ENCODE measurements at places on chromosomes 4 and X.
A peak's percentile ranks its signal among the peaks of the same experiment; 100 is the strongest.

GRCh38 chr4:62627141-62627540 is 1427.0 kb downstream of the ADGRL3 start:
- no peak for DNase-seq

GRCh38 chr4:72283357-72283756 is 251.6 kb downstream of the NPFFR2 start:
- no peak for DNase-seq

DNA sequence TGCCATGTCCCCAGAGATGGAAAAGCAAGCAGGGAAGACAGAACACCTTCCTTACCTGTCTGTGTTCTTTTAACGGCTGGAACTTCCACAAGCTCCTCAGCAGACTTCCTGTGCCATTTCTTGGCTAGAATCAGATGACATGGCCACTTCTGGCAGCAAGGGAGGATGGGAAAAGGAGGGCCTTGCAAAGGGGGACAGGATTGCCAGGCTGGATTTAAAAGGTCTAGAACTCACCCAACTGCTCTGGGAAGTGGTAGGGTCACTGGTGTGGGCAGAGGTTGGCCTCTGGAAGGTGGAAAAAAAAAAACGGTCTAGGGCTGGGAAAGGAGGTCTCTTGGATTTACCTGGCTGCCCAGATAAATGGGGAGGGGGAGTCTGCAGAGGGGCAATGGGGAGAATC is 1.6 kb upstream of the USP11 start:
- no peak for DNase-seq

DNA sequence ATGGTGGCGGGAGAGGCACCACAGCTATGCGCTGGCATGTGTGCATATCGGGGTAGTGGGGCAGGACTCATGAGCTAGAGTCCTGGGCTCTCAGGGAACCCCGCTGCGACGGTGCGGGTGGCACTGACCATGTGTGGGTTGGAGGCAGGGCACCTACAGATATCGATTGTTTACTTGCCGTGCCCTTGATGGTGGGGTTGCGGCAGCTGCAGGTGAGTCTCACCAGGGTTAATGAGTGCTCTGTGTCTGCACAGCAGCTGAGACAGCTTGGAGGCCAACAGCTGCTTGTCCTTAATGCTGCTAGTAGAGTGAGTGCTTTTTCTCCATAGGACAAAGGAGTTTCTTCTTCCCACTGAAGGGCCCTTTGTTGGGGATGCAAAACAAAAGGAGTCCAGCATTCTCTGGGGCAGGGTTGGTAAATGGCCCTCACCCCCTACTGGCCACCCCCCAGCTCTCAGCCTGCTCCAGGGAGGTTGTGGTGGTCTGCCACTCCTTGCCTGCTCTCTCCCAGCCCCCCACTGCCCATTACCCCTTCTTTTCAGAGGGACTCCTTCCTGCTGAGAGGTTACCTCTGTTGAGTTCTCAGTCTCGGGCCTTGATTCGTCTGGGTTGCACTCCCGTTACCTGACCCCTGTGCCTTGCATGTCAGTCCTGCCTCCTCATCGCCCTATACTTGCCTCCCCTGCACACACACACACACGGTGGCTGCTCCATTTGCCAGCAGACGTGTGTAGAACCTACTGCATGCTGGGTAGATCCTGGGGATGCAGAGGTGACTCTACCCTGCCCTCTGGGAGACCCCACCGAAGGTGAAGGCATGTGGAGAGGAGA is 52.8 kb downstream of the TBC1D14 start:
- no peak for DNase-seq

- no peak for DNase-seq
Observed at GRCh38 chr4:114191496-114191895, 212.0 kb upstream of the ARSJ start.

DNA sequence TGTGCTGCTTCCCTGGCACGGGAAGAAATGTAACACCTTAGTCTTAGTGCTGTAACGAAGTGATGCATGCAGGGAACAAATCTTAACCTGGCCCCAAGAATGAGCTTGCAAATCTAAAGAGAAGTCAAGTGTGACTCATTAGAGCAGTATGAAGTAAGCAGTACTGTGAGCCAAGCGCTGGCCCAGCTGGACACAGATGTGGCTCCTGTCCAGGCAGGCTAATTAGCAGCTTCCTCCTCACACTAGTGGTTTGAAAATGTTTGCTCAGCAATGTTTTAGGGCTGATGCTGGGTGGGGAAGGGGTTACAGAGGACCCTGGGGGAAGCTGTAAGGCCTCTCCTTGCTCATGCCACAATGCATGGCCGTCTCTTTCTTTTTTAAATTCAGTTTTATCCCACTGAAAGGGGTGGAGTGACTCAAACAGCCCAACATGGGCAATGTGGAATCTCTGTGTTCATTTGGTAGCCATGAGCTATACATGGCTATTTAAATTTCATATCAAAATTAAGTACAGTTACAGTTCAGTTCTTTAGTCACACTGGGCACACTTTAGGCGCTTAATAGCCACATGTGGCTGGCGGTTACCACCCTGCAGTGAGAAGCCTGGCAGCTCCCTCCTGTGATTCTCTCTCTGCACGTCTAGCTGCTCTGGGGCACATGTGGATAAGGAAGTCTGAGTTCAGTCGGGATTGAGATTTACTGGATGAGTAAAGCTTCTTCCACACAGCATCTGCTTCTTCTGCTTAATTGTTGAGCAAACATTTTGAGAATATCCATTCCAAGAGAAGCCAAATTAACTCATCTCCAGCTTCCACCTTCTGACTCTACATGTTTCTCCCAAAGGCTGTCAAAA is 48.8 kb downstream of the MAP7D2 start:
- peak; percentile 72 for DNase-seq

DNA sequence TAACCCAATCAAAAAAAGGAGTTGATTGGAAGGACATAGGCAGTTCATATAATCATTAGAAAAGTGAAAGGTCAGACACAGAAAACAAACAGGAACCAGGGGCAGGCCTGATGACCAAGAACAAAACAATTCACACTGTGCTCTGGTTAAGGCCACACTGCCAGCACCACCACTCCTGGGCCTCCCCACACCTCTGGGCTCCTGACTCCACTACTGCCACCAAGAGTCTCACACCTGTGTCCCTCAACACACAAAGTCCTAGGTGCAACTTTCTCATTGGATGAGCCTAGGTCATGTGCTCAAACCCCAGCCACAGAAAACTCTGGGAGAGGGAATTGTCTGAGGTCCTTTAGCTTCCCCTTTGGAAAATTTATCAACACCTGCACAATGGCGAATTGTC is 11.1 kb upstream of the FAM9C start:
- DNase-seq = no peak

GRCh38 chr4:174173360-174173759 is 110.1 kb downstream of the FBXO8 start:
- DNase-seq = no peak

DNA sequence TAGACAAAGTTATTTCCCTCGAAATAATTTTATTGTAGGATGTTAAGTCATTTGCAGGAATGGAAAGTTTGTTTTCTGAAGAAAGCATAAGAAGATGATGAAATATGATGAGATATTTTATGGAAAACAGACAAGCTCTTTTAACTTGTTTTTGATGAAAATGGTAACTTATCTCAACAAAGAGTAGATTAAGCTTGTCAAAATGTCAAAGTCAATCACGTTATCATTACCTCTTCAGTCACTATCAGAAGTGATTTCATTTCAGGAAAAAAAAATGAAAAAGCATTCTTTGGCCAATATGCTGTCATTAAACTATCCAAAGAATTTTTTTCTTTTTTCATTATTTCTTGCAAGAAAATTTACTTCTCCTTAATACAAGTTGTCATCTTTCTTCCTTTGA is 221.0 kb upstream of the ANKRD50 start:
- no peak for DNase-seq

GRCh38 chrX:150146271-150146896 is 208.1 kb upstream of the EOLA2 start:
- DNase-seq = no peak

- DNase-seq = no peak
Observed at GRCh38 chrX:66176134-66176533, 12.1 kb downstream of the HEPH start.

- no peak for DNase-seq
Observed at GRCh38 chrX:152901816-152902501, 4.1 kb downstream of the ZNF185 start.

DNA sequence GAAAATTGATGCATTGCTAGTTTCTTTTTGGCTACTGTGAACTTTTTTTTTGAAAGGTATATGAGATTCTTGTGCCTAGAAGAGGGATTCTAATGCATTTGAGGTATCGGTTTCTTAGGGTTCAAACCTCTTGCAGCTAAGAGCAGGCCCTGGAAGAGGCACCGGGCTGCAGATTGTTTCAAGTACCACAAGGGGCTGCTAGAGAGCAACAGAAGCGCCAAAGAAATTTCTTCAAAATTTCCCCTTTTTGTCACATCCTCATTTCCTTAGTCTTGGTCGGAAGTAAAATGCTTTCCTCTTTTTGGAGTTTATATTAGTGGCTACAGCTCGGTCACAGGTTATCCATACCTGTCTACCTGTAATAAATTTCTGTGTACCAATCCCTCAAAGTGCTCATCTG is 89.8 kb downstream of the PDGFRA start:
- DNase-seq = peak; percentile 2

DNA sequence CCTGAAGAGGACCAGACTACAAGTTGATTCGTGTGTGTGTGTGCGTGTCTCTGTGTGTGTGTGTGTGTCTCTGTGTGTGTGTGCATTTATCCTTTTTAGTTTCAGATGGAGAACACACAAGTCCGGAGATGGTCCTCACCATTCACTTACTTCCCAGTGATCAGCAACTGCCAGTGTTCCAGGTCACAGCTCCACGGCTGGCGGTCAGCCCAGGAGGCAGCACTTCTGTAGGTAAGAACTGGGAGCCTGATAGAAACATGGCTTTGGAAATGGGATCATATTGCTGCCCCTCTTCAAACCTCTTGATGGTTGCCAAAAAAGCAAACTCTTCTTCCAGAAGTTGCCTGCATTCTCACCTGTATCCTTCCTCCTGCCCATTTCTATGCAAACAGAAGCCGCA is 122.6 kb upstream of the ANXA3 start:
- no peak for DNase-seq

DNA sequence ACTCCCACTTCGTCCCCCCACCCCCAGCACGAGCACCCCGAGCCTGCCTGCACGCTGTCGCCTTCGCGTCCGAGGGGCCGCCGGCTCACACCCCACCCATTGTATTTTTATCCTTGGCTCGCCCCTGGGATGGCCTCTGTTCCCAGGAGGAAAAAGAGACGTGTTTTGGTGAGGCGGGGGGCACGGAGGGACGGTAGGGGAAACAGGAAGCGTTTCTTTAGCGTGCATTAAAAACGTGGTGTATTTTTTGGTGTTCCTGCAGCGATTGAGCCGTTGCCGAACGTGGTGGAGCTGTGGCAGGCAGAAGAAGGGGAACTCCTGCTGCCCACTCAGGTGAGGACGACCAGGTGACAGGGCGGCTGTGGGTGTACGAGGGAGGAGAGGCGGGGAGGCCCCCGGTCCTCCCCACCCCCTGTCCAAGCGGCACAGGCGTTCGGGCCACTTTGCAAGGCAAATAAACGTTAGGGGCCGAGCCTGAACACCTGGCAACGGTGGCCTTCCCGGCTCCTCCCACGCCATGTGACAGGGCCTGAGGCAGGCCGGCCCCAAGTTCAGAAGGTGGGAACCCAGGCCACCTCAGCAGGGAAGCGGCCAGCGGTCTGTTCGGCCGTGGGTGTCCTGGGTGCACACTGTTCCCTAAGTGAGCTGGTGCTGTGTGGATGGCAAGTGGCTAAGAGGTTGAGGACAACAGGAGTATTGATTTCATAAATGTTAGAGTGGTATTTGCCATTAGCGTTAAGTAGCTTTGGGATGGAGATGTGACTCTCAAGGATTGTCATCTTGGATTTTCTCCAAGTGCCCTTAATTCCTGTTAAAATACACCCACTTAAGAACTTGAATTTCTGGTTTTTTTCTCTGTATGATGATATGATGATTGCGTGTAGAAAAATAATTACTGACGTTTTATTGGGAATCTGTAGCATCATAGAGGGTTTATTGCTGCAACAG is 1.1 kb downstream of the TMEM131L start:
- peak; percentile 68 for DNase-seq

DNA sequence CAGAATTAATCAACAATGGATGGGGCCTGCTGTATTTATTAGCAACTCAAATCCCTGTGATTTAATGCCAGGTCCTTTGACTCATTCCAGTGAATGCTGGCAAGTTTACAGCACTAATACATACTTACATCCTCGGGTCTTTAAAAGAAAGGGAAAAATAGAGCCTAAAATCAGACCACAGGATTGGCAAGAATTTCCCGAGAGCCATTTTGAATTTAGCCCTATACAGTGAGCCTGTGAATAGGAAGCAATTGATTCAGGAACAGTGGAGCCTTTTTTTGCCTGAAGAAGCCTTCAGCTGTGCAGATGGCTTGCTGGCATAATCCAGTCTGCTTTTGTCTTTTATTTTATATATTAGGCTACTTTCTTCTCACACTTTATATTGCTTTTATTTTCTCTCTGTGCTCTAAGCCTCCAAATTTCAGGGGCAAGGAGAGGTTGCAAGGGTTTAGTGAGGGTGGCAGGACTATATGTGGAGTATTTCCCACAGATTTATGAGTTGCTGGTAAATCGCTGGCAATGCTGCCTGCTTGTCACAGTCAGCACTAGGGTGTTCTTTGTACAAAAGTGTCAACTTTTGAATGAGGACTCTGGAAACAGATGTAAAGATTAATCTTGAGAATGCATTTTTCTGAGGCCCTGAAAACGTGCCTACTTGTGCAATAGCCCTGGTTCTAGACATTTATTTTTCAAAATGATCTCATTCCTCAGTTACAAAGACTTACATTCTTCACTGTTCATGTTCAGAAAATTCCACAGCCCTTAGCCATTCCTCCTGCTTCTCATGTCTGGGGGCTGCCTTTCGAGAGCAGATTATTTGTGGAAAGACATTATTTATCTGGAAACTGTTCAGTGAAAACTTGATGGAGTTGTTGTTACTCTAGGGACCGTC is 303.5 kb downstream of the SPRY1 start:
- DNase-seq = no peak

DNA sequence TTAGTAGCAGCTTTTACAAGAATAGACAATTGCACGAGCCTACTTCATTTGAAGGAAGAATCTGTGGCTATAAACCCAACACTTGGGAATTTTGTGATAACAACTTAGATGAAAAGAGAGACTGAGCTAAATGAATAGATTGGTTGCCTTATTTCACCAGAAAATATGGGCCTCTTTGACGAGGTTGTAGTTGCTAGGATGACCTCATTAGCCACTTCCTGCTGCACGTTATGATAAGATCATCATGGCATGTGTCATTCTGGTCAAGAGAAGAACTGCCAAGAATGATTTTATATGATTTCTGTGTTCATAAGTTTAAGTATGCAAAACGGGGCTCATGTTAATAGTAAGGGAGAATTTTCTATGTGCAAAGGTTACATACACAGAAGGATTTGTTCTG is 321.9 kb upstream of the GIMD1 start:
- DNase-seq = no peak

GRCh38 chr4:174047363-174047762 is 236.1 kb downstream of the FBXO8 start:
- no peak for DNase-seq

All from Calu3 (cell line).